ENCODE measurements at places on chromosomes 3 and 15.

GRCh38 chr3:37227870-37228549 lies 53.6 kb upstream of the LRRFIP2 start:
- DNase-seq, result no peak

DNA sequence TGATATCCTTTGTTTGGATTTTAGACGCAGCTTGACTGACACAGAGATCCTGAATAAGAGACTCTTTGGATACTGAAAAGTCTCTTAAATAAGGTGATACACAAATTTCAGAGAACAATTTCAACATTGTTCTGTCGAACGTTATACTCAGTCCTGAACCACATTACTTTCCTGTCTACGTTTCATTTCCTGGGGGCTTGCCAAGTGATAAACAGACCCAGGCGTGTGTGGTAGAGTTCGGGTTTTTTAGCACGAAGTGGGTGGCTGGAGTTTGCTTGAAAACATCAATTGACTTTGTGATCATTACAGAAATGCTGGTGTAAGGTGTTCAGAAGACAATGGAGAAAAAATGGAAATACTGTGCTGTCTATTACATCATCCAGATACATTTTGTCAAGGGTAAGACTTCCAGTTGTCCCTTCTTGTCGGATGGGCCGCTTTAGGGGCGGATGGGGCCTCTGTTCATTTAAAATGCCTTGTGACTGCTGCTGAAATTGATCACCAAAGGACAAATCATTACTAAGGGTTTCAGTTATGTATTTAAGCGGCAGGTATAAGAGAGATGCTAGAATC lies at the start of gene CD96:
Gene CD96 (plus strand): TSS at position 287 of the 573 bp plus-strand sequence. CDS start 52 bp downstream, at position 339.
- DNase-seq, result peak; percentile 44

GRCh38 chr3:89622063-89622700 lies 514.8 kb downstream of the EPHA3 start:
- DNase-seq, result no peak

GRCh38 chr3:29853841-29854397 lies 573.0 kb downstream of the RBMS3 start:
- DNase-seq, result no peak

DNA sequence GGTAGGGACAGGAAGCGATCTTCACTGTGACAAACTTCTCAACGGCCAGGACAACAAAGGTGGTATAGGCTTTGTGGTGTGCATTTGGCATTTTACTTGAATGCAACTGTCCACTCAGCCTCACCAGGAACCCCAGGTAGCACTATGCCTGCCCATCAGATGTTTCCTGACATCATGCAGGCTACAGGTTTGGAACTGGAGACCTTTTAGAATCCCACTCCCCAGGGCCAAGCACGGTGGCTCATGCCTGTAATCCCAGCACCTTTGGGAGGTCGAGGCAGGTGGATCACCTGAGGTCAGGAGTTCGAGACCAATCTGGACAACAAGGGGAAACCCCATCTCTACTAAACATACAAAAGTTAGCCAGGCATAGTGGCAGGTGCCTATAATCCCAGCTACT lies 9.6 kb downstream of the STARD5 start:
- no peak for DNase-seq

GRCh38 chr15:31597466-31597865 lies 270.8 kb downstream of the KLF13 start:
- no peak for DNase-seq

- DNase-seq, result no peak
Observed at GRCh38 chr3:95629802-95630201, 1184.6 kb upstream of the EPHA6 start.

DNA sequence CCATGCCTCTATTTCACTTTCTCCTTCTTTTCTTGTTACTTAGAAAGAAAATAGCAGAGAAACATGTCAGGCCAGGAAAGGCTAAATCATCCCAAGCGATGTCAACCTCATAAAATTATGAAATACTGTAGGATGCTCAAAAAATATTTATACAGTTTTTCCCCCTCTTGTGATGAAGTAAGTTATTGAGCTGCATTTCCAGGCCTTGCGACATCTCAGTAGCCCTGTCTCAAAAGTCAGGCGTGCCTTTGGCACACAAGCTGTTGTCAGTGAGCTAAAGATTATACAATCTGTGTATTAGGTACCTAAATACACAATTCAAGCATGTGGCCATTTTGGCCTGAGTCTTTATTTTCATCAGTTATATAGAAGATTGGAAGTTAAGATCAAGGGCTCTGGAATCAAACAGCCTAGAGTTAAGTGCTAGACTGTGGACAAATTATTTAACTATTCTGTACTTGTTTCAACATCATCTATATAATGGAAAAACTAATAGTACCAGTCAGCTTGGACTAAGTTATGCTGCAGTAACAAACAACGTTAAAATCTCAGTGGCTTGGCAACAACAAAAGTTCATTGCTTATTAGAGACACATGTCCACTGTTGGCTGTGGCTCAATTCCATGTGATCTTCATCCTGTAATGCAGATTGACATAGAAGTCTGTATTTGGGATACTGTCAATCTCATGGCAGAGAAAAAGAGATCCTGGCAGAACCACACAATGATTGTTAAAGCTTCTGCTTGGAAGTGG lies 406.4 kb upstream of the PROK2 start:
- DNase-seq, result no peak

DNA sequence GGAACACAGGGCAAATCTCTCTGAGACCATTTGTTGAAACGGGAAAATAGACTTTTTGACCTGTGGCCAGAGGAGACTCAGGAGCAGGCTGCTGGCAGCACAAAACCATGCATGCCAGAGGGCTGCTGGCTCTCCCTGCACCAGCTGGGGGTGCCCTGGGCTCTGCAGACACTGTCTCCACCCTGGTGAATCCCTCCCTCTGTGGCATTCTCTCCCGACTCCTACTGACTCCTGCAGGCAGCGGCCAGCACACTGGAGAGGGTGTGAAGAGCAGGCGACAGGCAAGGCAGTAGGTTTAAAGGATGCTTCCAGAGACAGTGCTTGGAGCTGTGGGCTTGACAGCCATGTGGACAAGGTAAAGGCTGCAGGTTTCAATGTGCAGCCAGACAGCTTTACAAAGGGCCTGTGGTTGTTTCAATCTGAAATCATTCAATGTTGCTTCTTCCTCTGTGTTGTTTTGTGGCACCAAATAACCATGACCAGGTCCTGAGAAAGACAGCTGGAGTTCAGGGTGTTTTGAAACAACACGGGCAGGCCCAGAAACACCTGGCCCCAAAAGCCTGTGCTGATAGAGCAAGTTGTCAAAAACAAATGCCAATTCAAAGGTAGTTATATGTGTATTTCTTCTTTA lies 431.0 kb upstream of the ATP10A start:
- DNase-seq, result no peak

All from stimulated activated CD4-positive, alpha-beta T cell treated with anti-CD3 and anti-CD28 coated beads, Interleukin-12 subunit alpha, Interleukin-12 subunit beta, amount 100 ng/mL, for 24 hours (primary cell).